SW 1271 (cell line): ENCODE measurements at places on chromosomes 2 and 18.

GRCh38 chr2:182240862-182241371 lies 185.9 kb downstream of the PDE1A start:
- DNase-seq, result peak; percentile 17

- DNase-seq, result no peak
These were observed 64.3 kb upstream of the TTN start for GRCh38 chr2:178871536-178871935.

DNA sequence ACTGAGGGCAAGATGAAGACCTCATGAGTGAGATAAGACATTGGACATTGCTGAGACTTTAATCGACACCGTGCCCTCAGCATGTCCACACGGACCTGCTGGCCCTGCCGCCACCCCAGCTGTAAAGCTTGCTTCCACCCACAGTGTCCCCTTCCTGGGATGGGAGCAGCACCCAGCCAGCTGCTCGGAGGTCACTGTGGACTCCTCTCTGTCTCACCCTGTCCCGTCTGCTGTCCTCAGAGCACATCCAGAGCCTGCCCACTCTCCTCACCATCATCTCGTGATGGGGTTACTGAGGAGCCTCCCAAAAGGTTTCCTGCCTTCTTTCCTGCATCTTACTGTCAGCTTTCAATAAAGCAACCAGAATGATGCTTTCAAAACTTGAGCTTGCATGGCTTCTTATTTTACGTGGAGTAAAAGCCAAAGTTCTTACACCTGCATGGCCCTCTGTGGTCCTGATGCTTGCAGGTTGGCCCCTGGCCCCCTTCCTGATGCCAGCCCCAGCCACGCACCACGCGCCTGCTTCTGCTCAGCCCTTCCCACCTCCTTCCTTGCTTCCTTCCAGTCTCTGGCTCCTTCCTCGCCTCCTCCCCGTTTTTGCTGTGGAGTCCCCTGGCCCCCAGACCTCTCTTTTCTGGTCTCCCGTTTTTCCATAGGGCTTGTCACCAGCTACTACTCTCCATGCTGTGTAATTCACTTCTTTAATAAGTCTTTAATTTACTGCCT lies 67.0 kb downstream of the DGKD start:
- DNase-seq, result no peak

DNA sequence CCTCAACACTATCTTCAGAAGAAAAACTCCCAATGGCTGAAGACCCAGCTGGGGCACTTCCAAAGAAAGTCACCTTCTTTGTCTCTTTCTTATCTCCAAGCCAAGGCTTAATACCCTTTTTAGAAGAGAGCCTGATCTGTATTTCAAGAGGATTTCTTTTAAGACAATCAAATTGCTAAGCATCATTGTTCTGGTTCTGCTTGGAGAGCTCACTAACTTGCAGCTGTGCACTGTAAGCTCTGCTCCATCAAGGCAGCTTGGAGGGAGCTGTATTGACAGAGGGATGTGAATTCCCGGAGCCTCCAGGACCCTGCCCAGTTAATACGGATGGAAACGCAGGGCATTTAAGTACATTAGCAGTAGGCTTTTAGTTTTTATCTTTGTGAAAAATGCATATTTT lies 253.1 kb downstream of the TDRD15 start:
- no peak for DNase-seq

GRCh38 chr2:3868012-3868805 lies 164.8 kb downstream of the DCDC2C start:
- no peak for DNase-seq

GRCh38 chr2:111896024-111896423 lies 2.4 kb upstream of the MERTK start:
- DNase-seq, result no peak

GRCh38 chr2:197369228-197369932 lies 58.8 kb upstream of the ANKRD44 start:
- no peak for DNase-seq

GRCh38 chr2:122079844-122080243 lies 324.4 kb downstream of the TSN start:
- no peak for DNase-seq

DNA sequence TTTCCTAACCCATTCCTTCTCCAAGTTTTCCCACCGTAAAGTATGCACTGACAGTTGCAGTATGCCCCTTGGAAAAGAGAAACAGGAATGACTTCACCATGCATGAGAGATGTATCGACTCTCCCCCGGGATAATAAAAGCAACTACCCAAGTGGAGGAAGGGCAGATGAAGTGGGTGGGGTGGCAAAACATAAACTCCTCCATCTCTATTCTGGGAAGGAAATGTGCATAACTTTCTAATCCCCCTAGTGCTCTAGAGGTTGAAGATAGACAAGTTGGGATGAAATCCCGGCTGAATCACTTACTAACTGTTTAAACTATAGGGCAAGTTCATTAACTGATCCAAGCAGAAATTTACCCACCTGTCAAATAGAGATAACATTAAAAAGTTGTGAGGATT lies 89.2 kb downstream of the PIGN start:
- no peak for DNase-seq

GRCh38 chr18:25503567-25504081 lies 151.7 kb upstream of the ZNF521 start:
- DNase-seq, result no peak

GRCh38 chr2:207771421-207771820 lies 1.7 kb upstream of the FZD5 start:
- no peak for DNase-seq

DNA sequence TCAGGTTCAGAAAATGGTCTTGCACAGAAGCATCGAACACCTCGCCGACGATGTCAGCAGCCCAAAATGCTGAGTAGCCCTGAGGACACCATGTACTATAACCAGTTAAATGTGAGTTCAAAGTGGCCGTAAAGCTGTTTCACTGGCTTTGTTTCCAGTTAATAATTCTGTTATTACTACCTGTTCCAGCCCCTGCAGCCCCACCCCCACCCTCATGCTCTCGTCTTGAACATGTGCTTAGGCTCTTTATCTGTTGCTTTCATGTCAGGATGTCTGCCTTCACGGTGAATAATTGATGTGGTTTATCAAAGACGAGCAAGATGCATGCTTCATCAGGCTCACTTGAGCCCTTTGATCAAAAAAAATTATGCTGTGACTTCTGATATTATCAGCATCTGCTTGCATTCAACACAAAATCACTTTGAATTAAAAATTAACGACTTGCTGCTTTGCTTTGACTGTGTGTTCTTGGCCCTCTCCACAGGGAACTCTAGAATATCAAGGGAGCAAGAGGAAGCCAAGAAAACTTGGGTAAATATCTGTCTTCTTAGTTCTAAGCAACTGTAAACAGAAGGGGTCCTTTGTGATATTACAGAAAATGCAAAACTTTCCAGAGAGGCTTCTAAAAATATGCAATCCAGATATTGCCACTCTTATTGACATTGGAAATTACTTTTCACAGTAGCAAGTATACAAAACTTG lies 63.4 kb upstream of the SP5 start:
- DNase-seq, result no peak

DNA sequence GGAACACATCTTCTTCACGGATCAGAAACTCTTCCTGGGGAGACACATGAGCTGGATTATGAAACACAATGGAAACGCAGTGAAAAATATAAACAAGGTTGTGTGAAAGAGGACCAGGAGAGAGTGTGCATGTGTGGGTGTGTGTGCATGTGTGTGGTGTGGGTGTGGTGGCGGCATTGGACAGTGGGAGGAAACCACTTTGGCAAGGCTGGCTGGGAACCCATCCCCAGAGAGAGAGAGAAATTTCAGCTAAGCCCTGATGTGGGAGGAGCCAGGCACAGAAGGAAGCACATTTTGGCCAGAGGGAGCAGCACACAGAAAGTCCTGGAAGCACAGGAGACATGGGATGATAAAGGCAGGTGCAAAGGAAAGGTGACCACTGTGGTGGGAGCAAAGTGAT lies 147.6 kb upstream of the COPS8 start:
- DNase-seq, result no peak

DNA sequence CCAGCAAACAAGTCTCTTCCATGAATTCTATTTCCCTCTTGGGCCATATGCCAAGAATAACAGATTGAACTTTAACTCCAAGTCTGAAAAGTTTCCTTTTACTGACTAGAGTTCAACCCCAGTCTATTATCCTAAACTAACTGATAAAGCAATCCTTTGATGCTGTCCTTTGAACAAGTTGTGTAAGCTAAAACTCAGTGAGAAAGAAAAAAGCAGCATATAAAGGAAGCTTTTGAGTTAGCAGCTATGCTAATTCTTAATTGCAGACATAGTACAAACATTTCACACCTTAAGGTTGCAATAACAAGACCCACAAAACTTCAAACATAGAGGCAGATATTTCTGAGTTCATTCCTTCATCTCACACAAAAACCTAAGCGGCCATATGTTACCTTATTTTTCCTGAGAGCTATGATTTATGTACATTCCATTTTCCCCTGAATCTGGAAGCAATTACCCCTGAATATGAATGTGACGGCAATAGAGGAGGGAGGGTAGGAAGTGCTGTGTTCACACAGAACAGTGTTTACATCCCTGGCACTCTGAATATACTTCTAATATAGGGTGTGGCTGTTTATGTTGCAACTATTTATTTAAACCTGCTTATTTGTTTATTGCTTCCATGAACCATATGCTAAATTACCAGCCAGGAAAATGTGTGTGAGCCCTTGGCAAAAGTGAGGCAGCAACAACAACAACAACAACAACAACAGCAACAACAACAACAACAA lies 180.6 kb downstream of the IRS1 start:
- no peak for DNase-seq

DNA sequence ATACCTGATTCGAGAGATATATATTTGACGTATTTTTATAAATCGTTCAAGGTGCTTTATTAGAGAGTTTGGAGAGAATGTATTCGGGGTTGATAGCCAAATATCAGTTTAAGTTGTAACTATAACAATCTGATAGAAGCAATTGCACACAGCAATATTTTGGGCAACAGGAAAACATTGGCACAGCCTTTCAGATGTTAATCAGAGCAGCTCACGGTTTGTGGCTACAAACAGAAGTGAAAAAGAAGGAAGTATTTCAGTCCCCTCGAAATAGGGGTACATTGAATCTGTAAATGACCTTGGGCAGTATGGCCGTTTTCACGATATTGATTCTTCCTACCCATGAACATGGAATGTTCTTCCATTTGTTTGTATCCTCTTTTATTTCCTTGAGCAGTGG lies 20.6 kb downstream of the SERPINB10 start:
- DNase-seq, result no peak

GRCh38 chr2:200104015-200104414 lies 148.6 kb downstream of the MAIP1 start:
- no peak for DNase-seq

DNA sequence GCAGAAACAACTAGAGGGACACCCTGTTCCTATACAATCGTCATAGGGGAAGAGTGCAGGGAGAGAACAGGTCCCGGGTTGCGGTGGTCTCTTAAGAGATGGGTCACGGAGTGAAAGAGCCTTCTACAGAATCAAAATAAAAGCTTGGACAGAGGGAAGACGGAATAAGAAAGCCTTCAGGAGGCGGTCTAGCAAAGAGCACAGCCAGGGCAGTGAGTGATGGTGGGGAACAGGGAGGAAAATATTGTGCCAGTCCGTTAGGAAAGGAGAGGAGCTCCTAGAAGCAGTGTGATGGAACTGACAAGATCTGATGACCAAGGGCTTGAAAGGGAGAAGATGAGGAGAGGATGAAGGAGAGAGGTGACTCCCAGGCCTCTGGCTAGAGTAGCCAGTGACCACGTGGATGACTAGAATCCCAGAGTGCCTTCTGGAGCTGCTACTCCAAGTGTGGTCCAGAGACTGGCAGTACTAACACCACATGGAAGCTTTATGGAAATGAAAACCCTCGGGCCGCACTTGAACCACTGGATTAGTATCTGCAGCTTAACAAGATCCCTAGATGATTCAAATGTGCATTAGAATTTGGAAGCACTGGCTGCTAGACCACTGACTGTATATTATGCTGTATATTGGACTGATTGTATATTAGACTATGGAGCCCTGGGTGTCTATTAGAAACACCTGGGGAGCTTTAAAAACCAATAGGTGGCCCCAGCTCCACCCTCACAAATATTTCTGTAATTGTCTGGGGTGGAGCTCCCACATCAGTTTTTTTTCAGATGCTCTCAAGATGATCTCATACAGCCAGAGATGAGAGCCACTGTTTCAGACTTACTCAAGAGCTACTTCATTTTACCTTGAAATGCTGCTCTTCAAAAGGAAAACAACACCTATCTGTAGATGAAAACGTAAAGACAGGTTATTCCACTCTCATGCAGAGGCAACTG lies 1.1 kb upstream of the EVA1A start:
- no peak for DNase-seq
